ENCODE measurements at places on chromosomes 12 and 14.
A peak's percentile ranks its signal among the peaks of the same experiment; 100 is the strongest.

GRCh38 chr12:93748672-93749383 lies 71.7 kb downstream of the CRADD start:
- DNase-seq = no peak

DNA sequence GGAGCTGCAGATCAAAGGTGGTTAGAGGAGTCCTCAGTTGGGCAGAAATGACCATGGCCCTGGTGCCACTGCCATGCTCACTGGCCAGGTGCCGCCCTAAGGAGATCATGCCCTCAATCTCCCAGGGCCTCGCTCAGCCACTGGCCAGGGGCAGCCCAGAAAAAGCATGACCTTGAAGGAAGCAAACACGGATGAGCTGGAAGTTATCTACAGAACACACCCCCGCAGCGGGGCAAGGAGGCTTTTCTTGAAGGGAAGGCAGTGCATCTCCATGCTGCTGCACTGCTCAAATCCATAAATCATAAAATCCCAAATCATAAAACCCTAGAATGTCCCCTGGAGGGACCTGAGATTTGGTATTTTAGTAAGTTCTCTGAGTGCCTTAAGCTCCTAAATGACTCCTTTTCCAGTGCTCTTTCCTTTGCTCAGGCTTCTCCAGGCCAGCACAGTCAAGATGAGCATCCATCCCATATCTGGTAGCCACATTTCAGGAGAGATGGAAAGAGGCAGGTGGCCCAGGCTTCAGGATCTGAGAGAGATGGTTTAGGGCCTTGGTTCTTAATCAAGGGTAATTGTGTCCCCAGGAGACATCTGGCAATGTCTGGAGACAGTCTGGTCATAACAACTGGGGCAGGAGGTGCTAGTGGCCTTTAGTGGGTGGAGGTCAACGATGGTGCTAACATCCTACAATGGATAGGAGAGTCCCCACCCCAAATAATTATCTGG lies 217.3 kb downstream of the RBM19 start:
- no peak for DNase-seq

GRCh38 chr14:40903709-40904108 lies 703.0 kb upstream of the LRFN5 start:
- no peak for DNase-seq

- no peak for DNase-seq
These were observed 2.7 kb downstream of the STK38L start for GRCh38 chr12:27246774-27247173.

GRCh38 chr12:30997685-30998440 lies 71.3 kb downstream of the TSPAN11 start:
- no peak for DNase-seq

DNA sequence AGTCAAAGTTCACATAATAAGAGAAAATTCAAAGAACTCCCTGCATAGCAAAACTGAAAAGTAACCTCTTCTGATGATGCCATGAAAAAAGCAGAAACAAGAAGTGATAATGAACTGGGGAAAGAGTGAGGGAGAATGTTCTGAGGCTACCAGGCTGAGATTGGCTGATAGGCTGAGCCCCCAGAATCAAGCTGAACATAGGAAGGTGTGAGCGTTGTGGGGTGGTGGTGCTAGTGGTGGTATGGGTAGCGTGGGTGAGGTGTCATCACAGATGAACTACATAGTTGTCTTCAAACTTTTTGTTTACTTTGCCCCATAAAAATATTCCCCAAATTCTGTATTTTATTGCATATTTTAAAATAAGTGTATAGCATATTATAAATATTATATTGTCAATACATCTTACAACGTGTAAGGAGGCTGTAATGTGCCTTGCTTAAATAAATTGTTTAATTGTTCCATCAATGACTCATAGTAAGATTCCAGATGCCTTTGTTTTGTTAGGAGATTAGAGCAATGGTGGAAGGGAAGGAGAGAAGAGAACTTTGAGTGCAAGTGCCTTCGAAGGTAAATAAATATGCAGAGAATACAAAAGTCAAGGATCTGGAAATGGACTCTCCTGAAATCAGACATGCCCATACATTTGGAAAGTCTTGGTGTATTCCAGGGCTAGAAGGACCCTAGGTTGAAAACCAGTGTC lies 15.8 kb upstream of the CFAP54 start:
- no peak for DNase-seq

- DNase-seq = no peak
These were observed 21.4 kb upstream of the SEL1L start for GRCh38 chr14:81555051-81555450.

- DNase-seq = no peak
These were observed 117.2 kb downstream of the PPM1H start for GRCh38 chr12:62817556-62818271.

DNA sequence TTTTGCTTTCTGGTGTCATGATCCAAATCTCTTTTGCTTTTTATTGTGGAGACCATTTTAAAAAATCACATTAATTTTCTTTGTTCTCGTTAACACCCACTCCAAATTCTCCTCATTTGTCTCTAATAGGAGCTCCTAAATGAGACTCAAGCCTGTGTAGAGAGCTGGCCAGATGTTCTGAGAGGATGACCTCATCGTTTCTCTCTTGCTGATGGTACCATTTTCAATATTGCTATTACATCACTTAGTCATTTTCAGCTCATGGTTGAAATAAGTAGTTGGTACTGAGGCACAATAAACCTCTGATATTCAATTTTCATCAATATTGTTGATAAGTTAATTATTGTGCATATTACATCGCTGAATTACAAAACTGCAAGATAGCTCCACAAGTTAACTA lies 31.5 kb downstream of the SPTB start:
- DNase-seq = no peak

GRCh38 chr12:55737581-55738122 lies 5.3 kb upstream of the GDF11 start:
- DNase-seq = no peak

GRCh38 chr12:95520816-95521215 lies 30.5 kb downstream of the USP44 start:
- DNase-seq = no peak

DNA sequence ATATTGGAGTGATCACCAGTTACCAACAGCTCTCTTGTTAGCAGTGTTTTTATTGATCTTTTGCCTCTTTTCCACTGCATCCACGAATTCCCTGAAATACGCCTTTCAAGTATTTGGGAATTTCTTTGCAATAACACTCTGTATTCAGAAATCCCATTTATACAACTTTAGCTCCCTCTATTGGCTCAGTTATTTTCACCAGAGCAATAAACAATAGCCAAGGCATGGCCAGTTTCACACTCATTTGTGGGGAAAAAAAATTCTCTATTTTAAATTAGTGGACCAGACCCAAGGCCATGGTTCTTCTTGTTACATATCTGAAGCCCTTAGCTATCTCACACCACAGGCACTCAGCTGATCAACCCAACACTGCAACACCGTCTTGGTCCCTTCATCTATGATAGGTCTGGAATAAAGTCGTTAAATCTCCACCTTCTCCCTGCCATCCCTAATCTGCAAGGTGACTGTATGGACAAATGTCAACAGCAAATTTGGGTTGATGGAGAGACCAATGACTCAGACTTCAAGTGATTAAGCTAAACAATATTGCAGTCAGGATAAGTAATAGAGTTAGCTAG lies 92.4 kb upstream of the TMEM260 start:
- no peak for DNase-seq

DNA sequence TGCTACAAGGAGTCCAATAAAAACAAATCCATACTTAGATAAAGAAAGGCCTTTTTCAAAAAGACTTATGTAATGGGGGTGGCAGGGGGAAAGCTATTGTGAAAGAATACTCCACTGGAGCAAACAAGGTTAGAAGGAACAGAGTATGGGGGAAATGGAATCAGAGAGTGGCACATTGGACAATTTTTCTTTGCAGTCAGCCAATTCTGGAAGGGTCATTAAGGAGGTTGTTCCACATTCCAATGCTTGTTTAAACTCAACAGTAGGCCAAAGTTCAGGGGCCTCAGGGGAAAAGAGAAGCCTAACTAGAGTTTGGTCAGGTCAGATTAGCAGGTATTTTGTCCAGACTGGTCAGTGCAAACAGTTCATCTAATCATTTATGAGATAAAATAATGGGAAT lies 105.2 kb upstream of the RESF1 start:
- DNase-seq = no peak

GRCh38 chr12:111283521-111283920 lies 85.4 kb downstream of the PHETA1 start:
- DNase-seq = no peak

- peak; percentile 47 for DNase-seq
These were observed 17.3 kb upstream of the TMPRSS12 start for GRCh38 chr12:50825372-50825838.

DNA sequence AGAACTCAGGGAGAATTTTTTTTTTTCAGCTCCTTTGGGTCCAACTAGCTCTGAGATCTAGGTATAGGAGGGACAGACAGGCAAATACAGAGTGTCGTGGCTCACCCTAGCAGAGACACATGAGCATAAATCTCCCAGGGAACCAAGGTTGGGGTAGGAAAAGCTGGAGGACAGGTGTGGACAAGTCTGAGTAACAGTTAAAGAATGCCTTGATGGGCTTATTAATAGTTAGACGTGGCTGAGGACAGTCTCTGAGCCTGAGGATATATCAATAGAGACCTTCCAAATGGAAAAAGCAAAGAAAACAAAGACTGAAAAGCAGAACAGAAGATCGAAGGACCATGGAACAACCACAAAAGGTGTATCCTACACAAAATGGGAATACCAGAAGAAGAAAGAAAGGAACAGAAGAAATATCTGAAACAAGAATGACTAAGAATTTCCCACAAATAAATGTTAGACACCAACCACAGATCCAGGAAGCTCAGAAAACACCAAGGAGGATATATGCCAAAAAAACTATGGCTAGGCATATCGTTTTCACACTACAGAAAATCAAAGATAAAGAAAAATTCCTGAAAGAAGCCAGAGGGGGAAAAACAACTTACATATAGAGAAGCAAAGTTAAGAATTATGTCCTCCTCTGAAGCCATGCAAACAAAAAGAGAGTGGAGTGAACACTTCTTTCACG lies 80.9 kb downstream of the PTPRB start:
- DNase-seq = no peak

GRCh38 chr12:24839268-24839791 lies 109.6 kb downstream of the BCAT1 start:
- no peak for DNase-seq

DNA sequence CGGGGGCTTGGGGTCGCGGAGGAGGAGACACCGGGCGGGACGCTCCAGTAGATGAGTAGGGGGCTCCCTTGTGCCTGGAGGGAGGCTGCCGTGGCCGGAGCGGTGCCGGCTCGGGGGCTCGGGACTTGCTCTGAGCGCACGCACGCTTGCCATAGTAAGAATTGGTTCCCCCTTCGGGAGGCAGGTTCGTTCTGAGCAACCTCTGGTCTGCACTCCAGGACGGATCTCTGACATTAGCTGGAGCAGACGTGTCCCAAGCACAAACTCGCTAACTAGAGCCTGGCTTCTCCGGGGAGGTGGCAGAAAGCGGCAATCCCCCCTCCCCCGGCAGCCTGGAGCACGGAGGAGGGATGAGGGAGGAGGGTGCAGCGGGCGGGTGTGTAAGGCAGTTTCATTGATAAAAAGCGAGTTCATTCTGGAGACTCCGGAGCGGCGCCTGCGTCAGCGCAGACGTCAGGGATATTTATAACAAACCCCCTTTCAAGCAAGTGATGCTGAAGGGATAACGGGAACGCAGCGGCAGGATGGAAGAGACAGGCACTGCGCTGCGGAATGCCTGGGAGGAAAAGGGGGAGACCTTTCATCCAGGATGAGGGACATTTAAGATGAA lies 630 bp downstream of the FOS start:
- DNase-seq = no peak

DNA sequence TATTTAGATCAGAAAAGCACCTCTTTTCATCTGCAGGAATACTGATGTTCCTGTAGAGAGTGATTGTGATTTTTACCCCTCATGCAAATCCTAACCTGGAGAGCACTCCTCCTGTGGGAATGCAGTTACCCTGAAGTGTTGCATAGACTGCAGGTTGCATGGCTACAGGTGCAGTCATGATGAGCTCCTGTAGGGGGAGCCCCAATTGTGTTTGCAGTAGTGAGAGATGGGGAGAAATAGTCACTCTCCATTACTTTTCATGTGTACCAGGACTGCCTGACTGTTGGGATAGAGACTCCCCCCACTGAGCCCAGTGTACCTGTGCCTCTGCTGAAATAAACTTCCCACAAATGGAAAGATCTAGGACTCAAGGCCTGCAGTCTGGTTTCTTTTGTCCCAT lies 1086.5 kb downstream of the SLC6A15 start:
- DNase-seq = no peak

DNA sequence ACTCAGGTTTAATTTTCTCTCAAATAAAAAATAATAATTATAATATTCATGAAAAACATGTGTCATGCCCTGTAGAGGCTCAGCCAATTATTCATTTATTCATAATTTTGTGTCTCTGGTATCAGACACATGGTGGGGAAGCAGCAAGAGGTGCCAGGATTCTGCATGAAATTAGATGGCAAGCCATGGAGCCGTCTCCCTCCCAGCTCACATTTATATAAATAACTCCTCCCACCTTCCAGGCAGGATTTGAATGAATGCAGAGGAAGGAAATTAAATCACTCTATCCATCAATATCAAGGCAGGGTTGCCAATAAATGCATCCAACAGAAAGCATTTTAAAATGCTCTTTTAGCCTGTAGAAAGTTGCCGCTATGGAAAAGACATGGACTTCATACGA lies 98.1 kb downstream of the PTPRR start:
- no peak for DNase-seq

DNA sequence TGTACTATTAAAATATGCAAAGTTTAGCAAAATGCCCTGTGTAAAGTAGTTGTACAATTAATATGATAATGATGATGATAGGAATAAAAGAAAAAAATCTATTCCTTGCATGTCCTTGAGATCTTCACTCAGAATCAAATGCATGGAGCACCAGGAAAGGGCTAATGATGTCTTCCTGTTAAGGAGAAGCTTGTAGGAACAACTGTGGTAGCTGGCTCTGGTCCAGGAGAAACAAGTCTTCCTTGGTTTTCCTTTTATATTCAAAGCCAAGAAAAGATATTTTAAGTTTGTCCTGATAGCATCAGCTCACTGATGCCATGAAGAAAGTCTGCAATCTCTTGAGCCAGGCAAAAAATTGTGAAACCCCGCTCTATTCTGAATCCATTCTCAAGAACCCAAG lies 138.9 kb downstream of the PIK3C2G start:
- no peak for DNase-seq

- DNase-seq = no peak
These were observed 95.3 kb upstream of the MED13L start for GRCh38 chr12:116372815-116373214.
